HS-5 (cell line): ENCODE measurements at places on chromosomes 4 and X.

DNA sequence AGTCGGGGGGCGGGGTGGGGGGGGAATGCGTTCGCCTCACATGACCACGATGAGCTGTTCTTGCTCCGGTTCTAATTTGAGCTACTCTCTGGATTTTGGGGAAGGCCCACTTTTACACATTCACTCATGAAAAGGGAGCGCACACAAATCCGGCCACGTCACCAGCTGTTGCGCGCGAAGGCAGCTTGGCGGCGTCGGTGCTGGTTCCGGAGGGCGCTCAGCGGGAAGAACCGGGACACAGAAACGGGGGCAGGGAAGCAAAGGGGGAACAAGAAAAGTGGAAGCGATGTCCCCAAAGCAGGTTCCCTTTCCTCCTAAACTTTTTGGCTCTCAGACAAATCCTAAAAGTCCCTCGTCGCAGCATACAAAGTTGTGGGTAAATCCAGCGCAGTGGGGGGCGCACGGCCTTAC lies 605 bp downstream of the ANXA5 start:
- DNase-seq = no peak

DNA sequence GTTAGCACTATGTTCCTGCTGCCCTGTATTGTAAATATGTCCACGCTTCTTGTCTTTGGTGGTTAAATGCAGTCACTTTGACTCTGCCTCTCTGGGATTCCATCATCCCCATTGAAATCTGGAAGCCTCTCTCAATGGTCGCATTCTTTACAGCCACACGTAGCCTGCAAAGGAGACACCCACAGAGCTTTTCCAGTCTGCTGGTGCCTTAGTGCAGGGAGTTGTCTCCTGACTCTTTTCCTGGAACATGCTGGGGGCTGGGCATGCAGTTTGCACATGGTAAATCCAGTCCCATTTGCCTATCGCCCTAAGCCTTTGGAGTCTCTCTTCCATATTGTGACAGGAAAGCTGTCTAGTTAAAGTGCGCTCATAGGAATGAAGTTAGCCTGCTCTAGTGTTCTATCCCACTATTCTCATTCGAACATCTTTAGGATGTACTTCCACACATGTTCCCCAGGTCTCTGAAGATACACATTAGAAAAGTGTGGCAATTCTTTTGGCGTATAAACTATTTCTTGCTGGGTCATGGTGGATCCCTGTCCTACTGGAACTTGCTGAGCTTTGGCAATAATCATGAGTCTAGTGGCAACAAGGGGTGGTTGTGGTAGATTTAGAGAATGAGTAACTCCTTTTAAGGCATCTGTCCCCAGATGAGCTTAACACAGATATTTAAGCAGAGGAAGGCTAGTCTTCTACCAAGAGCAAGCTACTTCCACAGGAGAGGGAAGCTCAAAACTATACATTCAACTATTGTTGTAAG lies 33.7 kb downstream of the COQ2 start:
- DNase-seq = no peak

DNA sequence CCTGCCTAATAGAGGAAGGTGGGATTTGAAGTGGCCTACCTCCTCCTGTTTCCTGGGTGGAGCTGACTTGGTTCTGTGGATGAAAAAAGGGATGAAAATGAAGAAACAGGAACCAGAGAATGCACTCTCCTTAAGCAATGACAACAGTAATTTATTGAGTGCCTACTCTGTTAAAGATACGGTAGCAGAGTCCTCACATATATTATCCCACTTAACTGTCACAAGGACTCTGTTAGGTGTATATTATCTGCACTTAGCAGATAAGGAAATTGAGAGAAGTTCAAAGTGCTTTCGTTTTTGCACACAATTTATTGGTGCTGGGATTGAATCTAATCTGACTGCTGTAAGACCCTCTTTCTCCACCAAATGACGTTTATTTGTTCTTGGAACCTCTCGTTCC lies 301.2 kb downstream of the PACRGL start:
- DNase-seq = no peak

- DNase-seq = no peak
These were observed 31.2 kb downstream of the LRIT3 start for GRCh38 chr4:109879081-109879480.

DNA sequence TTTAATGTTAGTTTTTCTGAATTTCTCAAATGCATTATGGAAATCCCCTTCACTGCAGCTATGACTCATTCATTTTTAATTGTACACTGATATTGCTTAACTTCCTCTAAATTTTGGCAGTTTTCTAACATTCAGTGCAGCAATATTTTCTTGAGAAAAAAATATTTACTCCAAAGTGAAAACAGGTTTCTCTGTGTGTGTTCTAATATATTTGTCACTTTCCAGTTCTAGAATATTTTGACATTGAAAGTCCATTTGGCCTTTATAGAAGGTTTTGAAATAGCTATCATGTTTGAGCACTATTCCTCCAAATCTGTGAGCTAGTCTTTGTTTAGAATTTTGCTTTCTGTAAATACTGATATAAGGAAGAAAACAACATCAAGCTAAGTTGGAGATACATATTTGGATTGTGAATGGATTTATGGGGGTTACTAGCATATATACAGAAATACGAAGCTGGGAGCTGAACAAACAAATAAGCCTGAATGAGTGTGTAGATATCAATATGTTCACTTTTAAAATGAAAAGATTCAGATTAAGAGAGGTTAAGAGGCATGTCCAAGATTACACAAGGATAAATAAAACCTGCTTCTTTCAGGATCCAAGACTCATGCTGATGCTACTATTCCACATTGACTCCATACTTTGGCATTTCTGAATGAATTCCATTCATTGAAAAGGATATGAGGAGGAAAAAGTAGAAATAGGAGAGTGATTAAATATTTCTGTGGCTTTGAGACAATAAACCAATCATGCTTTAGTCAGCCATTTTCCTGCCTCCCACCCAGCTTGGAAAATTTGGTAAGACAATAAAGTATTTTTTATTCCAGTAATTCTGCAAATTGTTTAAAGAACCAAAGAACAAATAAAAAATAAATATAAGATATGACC lies 57.3 kb upstream of the SLIT2 start:
- peak; percentile 84 for DNase-seq

- no peak for DNase-seq
These were observed 4.5 kb downstream of the APLN start for GRCh38 chrX:129650183-129650689.

GRCh38 chr4:159185591-159186023 lies 82.7 kb downstream of the RAPGEF2 start:
- no peak for DNase-seq
